ENCODE measurements at places on chromosomes 3 and 15.
A peak's percentile ranks its signal among the peaks of the same experiment; 100 is the strongest.

- DNase-seq: peak; percentile 20
Measured at GRCh38 chr3:71310359-71310979, 273.1 kb downstream of the FOXP1 start.

DNA sequence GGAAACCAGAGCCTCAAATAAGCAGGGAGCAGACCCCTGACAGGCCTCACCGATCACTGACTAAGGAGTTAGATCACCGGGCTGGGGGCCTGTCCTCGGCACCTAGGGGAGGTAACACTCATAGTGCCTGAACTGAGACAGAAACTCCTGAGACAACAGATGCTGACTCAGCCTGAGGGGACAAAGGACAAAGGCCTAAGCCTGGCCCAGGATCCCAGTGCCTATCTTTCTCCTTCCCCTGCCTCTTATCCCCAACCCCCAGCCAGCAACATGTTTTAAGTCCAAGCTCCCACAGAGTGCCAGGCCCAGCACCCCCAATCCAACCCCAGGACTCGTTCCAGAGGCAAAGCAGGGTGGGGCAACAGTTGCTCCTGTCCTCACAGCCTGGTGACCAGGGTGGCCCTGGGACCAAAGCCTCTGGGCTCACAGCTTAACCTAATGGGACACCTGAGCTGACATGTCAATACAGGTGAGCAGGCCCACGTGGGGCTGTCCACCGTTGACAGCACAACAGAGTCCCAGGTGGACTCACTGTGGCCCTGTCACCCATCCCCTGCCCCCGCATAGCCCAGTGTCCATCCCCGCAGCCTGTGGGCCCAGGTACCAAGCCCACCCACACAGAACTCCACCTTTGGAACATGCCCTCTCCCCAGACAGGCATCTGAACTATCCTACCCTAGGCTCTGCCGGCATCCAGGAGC lies 37.4 kb downstream of the ADCY5 start:
- DNase-seq: no peak

DNA sequence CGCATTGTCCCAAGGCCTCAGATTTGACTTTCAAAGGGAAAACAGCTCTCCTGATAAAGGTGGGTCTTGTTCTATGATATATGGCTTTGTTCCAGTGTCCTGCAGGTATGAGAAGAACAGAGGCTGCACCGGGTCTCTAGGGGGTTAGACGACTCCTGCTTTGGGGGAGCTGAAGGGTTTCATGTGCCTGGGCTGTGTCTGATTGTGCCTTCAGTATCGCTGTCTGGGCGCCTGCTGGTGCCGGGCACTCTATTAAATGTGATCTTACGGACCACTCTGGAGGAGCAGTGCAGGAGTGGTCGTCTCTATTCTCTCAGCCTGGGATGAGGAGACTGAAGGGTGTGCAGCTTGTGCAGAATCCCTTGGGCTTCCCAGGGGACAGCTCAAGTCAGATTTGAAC lies 16.0 kb downstream of the PAQR5 start:
- no peak for DNase-seq

- DNase-seq: no peak
Measured at GRCh38 chr3:55724821-55725220, 237.7 kb upstream of the WNT5A start.

DNA sequence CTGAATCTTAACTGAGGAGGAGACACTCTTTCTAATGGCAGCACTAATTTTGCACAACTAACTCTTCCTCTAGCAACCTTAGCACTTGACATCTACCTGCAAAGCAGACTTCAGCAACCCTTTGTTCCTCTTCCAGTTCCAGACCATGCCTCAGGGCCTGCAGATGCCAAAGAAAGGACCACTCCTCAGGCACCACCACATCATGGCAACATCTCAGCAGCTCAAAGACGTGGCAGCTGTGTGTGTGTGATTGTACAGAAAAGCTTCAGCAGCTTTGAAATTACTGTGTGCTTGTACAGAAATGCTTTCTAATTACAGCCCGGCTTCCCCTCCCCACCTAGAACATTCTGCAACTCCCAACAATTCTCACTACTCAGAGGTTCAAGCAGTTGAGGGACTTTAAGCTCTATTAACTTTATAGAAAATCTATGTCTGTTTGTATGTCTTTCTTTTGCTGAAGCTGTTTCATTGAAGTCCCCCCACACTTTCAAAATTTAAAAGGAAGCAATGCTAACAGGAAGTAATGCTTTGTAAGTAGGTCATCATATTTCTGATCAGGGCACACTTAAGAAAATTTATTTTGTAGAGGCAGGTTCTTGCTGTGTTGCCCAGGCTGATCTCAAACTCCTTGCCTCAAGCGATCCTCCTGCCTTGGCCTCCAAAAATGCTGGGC lies 115.2 kb downstream of the CD47 start:
- DNase-seq: no peak

DNA sequence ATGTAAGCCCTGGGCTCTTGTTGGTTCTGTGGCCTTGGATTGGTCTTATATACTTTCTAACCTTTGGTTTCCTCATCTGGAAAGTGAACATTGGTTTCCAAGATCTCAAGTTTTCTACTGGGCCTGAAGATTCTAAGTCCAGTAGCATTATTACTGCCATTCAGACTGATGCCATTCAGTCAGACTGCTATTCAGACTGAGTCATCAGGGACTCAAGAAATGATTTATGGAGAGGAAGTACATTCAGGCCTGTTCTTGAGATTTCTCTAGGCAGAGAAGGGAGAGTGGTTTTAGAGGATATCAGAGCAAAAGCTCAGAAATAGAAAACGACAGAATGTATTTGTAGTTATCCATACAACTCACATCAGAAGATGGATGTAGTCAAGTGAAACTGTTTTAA lies 557.2 kb downstream of the NR2F2 start:
- DNase-seq: peak; percentile 71

DNA sequence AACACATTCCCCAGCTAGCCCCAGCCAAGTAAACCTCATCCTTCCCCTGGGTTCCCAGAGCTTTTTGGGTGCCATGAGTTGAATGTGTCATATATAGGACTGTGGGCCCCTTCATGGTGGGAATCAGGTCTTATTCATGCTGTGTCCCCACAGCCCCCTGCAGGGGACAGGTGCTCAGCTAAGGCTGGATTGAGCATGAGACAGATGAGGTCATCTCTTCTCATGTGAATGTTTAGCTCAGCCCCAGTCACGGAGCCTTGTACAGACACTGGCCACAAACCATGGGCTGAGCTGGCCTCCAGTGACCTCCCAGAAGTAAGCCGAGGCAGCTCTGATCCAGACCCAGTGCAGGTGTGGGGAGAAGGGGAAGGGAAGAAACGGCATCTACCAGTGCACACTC lies 70.7 kb downstream of the C3orf70 start:
- peak; percentile 9 for DNase-seq

DNA sequence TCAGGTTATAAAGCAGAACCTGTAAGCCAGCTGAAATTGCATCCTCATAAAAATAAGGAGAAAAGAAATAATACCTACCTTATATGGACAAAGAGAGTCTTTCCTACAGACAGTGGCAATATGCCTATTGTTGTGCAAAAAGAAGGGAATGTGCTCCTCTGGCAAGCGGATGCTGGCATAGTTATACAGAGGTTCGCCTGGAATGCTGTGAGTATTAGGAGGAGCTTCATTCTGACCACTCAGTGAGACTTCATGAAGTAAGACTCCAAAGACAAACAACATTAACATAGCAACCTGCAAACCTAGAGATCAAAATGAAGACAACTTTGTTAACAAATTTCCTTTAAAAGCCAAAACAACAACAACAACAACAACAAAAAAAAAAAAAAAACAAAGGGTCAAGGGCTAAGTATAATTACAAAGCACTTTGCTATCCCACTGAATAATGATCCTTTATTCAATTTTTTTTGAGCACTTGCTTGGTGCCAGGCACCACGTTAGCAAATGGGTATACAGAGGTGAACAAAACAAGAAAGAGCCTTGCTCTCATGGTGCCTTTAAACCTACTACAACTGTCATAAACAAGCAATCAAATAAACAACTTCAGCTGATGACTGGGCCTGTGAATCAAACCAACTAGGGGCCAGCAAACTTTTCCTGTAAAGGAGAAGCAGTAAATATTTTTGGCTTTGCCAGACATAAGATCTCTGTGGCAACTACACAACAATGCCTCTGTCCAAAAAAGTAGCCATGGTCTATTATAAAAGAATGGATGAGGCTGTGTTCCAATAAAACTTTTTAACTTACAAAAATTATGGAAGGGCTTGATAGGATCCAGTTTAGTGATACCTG lies 3.7 kb downstream of the EOGT start:
- peak; percentile 38 for DNase-seq

DNA sequence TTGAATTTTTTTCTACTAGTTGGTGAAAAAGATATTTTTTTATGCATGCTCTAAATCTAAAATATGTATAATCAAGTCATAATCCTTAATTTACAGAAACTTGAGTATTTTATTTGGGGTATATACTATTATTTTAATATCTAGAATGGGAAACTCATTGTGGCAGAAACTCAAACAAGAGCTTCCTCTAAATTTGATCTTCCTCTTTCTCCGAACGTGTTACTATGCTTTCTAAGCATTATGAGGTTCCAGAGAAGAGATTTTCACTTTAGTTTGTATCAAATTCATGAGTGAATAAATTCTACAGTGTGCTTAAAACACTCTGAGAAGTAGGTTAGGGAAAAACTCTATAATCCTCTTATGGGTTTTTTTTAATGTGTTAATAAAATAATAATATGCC lies 173.1 kb downstream of the POTEB3 start:
- no peak for DNase-seq

GRCh38 chr15:49187549-49188245 lies 17.6 kb downstream of the GALK2 start:
- DNase-seq: peak; percentile 86

All from mesenchymal stem cell (in vitro differentiated cells and primary cell).